Adipose tissue (tissue), 3 donors: ENCODE measurements at places on chromosomes 1 and 21. TPM values are rescaled to one million over a fixed set of nuclear protein-coding genes. Genes with fewer than 3 reads are reported as not detected.

AMY2A gene
- polyA plus RNA-seq, result 0.37 TPM

NEGR1 gene
- 45.8 TPM for polyA plus RNA-seq

ACTA1 gene
- polyA plus RNA-seq, result 1.6 TPM

VANGL1 gene
- 2.5 TPM for polyA plus RNA-seq

BNIPL gene
- 0.34 TPM for polyA plus RNA-seq

CNR2 gene
- 0.11 TPM for polyA plus RNA-seq

MFSD2A gene
- 0.35 TPM for polyA plus RNA-seq

RNU1-1 gene
- polyA plus RNA-seq, result not detected

CCDC27 gene
- not detected for polyA plus RNA-seq

LRRC39 gene
- polyA plus RNA-seq, result 1.1 TPM

HRNR gene
- not detected for polyA plus RNA-seq

RAB25 gene
- polyA plus RNA-seq, result 58.7 TPM

ADORA1 gene
- polyA plus RNA-seq, result 10.1 TPM

LMOD1 gene
- 102 TPM for polyA plus RNA-seq

CD52 gene
- polyA plus RNA-seq, result 20.2 TPM

RPL22 gene
- 286 TPM for polyA plus RNA-seq

PLEKHA6 gene
- polyA plus RNA-seq, result 4.2 TPM

RGS18 gene
- 2.4 TPM for polyA plus RNA-seq

ANKRD45 gene
- 0.13 TPM for polyA plus RNA-seq

WDR77 gene
- 29.0 TPM for polyA plus RNA-seq

IGSF5 gene
- polyA plus RNA-seq, result not detected

CFHR1 gene
- 1.3 TPM for polyA plus RNA-seq

AGL gene
- polyA plus RNA-seq, result 6.1 TPM

VTCN1 gene
- 13.3 TPM for polyA plus RNA-seq

TRPM2 gene
- 1.9 TPM for polyA plus RNA-seq

EVA1B gene
- polyA plus RNA-seq, result 46.7 TPM

AMY1A gene
- not detected for polyA plus RNA-seq

RUNX3 gene
- polyA plus RNA-seq, result 2.0 TPM

RIPK4 gene
- 9.2 TPM for polyA plus RNA-seq

LCE1C gene
- polyA plus RNA-seq, result not detected
